ENCODE measurements at places on chromosomes 16 and 17.

DNA sequence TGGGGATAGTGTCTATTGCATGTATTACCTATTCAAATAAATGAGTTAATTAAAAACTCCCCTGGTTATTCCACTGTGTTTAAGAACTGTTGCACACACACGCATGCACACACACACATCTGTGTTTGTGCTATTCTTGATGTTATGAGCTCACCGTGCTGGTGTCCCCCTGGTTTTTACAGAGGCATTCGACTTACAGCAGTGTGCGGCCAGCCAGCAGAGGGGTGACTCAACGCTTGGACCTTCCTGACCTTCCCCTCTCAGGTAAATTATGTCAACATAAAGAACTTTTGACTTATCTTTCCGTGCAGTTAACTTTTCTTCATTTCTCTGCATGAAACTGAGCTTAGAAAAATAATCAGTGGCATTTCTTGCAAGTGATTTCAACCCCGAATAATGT, 214.0 kb downstream of the LGALS9B start:
- no peak for ATAC-seq

GRCh38 chr17:2034157-2034556, 4.2 kb downstream of the DPH1 start:
- no peak for ATAC-seq

- peak; percentile 42 for ATAC-seq
Measured at GRCh38 chr16:14300705-14301168, 229.6 kb downstream of the MRTFB start.

DNA sequence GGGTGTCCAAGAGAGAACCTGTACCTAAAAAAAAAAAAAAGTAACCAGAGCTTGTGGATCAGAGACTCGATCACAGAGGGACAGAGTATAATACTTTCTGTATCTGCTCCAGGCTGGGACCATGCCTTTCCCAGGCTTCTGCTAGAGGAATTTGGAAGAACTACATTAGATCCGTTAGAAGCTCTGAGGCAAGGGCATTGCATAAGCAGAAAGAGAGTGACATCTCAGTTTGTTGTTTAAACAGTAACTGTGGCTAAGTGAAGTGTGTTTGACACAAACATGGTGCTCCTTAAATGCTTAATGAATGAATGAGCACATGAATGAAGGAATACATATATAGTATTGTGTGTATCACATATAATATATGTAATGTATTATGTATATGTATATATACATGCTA, 131.2 kb downstream of the HS3ST3B1 start:
- ATAC-seq, result no peak

DNA sequence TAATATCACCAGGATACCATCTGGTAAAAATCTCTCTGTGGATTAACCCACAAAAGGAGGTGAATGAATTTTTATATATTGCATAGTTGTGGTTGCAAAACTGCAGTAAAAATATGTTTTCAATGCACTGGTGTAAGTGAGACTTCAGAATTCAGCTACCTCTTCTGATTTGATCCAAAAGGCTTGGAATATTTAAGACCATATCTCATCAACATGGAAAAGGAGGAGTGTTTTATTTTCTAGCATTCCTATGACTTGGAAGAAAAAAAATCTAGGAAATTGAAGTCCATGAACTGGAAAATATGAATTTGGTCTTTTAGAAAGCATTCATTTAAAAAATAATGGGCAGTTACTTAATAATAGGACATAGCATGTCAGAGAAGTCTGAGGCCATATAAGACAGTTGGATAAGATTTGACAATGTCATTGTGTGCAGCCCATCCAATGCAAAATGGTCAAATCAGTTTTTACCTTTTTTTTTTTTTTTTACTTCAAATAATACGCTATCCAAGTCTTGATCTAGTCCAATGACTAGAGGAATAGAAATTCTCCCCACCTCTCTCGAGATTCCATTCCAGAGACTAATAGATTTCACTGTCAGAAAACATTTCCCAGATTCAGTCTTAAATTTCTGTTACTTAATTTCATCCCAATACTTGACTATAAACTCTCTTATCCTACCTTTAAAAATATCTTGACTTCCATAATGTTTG, 364.9 kb upstream of the PMFBP1 start:
- no peak for ATAC-seq

DNA sequence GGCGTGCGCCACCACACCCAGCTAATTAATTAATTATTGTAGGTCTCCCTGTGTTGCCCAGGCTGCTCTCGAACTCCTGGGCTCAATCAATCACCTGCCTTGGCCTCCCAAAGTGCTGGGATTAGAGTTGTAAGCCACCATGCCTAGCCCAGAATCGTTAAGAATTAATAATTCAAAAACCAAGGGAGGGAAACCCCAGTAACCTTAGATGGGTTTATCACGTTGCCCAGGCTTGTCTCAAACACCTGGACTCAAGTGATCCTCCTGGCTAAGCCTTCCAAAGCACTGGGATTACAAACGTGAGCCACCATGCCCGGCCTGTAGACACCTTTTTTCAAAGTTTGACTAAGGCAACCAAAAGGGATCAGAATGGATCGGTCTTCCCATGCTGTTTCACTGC, 21.6 kb downstream of the CD300LF start:
- no peak for ATAC-seq

DNA sequence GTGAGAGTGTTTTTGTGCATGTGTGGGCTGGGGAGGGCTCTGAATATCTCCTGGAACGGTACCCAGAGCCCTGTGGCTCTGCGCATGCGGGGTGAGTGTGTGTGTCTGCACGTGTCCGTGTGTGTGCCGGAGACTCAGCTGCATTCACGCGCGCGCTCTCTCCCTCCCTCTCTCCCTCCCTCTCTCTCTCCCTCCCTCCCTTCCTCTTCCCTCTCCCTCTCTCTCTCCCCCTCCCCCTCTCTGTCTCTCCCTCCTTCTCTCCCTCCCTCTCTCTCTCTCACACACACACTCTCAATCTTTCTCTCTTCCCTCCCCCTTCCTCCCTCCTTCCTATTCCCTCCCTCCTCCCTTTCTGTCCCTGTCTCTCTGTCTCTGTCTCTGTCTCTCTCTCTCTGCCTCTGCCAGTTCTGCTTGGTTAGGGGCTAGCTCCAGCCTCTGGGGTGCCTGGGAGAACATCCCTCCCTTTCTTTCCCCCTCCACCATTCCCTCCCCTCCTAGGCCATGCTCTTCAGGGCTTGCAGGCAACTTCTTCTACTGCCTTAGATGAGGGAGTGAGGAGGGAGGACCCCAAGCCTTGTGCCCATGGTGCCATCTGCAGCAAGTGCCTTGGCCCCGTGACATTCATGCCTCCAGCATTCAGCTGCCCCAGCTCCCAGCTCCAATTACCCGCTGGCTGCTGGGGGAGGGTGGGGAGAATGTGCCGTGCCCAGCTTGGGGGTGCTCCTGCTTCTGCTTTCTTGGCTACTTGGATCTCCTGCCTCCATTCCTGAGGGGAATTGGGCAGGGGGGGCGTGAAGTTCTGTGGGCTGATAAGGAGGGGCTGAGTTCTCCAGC, 6.4 kb downstream of the THRA start:
- ATAC-seq, result peak; percentile 49

DNA sequence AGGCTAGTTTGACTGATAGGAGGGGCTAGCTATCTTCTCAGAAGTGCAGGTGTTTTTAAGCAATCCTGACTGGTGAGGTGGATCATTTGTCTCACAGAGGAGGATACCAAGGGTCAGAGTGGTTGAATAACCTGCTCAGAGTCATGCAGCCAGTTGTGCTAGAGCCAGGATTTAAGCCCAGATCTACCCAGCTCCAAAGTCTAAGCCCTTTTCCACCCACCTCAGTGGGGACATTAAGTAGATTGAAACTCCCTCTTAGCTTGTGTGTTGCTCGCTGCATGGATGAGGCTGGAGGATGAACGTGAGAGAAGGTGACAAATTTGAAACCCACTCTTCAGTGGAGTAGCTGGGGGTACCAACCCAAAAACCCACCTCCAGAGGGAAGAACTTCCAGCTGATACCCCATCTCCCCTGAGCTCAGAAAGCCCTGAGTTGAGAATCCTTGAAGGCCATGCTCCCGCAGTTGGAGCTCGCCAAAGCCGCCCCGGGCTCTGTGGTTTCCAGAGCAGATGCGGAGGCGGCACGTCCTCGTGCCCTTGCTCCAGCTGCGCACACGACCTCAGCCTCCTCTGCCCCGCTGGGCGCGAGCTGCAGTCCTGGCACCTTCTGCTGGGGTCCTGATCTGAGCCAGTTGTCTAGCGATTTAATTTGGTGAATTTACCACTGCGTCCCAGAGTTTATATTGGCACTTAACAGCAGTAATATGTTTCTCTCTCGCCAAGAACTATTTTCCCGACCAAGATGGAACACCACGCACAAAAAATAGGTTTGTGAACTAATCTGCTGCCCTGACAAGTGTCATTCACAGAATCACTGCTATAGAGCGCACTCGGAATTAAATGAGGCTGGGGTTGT, 159.5 kb downstream of the CCDC182 start:
- no peak for ATAC-seq

DNA sequence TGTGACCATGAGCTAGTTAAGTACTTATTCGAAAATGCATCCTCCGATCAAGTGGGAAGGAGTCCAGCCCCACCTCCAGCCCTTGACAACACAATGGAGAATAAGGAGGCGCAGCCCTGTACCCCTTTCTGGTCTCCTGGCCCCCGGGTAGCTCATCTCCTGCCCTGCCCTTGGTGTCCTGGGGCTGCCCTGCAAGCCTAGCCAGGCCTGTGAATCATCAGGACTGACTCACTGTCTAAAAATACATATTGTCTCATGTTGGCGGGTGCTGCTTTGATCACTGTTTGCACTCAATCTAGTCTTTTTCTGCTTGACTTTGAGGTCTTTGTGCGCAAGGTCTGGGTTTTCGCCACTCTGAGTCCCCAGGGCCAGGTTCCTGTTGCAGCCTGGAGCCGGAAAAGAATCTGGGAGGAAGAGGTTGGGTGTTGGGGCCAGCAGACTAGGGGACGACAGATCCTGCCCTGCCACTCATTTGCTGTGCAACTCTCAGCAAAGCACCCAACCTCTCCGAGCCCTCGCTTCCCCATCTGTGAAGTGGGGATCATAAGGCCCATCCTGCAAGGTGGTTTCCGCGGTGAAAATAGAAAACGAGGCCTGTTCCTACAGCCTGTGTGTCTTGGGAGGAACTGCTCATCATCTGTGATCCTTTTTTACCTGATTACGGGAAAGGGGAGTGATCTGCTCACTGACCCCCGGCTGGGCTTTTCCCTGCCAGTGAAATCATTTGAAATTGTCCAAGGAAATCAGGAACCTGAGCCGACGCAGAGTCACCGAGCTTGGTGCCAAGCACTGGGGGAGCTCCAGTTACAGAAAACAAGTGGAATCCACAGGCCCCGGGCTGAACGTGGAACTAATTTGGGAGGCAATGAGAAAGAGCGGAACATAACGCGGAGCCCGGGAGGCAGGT, 230.4 kb downstream of the PARN start:
- peak; percentile 97 for ATAC-seq

All from motor neuron (in vitro differentiated cells).